ENCODE measurements at places on chromosomes 6 and 20.

- DNase-seq = no peak
These were observed 42.0 kb downstream of the PNLDC1 start for GRCh38 chr6:159842035-159842434.

- no peak for DNase-seq
These were observed 1.3 kb downstream of the TAP1 start for GRCh38 chr6:32852018-32852843.

DNA sequence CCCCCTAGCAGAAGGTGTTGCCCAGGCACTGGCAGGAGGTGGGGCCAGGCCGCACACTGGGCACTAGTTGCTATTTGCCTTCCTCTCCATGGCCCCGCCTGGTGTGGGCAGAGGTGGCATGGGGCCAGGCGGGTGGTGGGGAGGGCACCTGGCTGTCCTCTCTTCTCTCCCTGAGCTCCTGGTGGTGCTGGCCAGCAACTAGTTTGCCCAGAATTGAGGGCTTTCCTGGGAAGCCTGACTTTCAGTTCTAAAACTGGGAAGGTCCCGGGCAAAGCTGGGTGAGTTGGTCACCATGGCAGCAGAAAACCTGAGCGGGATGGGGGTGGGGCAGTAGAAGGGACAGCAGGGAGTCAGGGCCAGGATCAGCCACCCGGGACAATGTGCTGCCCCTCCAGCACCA lies 48.2 kb downstream of the RBM38 start:
- DNase-seq = no peak

DNA sequence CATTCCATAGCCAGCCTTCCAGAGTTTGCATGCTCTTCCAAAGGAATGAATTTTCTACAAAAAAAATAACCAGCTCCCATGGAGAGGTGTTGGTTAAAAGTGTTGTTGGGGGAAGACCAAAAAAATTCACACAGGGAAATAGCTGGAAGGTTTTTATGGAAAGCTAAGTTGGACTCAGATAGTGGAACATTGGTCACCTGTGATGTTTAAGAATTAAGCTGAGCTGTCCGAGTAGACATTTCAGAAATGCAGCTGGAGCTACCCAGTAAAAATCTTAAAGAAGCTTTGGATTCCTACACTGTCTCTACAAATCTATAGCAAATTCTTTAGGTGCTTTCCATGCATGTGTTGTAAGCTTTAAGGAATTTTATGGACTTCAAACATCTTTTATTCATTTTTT lies 155.5 kb downstream of the THBS2 start:
- no peak for DNase-seq

GRCh38 chr20:56442389-56443365 lies 25.8 kb upstream of the RTF2 start:
- no peak for DNase-seq

GRCh38 chr6:31971279-31971992 lies 502 bp downstream of the DXO start:
- DNase-seq = no peak

- no peak for DNase-seq
These were observed 70.2 kb downstream of the B3GAT2 start for GRCh38 chr6:70886661-70887060.

DNA sequence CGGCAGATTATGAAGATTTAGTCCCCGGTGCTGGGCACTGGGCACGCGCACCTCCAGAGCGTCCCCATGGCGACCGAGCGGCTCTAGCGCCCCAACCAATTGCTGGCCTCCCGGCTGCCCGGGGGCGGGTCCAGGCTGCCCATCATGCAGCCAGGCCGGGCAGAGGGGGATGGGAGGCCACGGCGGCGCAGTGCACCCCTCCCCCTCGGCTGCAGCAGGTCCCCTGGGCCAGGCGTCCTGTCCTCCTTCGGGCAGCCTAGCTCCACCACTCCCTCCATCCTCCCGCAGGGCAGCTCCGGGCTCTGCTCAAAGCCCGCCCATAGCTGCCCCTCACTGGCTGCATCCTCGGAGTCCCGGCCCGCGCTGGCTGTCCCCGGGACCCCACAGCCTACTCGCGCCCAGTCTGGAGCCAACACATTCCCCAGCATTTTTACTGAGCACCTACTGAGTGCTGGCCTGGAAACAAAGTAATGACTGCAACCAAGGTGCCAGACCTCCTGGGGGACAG lies 99.4 kb downstream of the ASXL1 start:
- DNase-seq = no peak

Data from stimulated activated CD4-positive, alpha-beta T cell treated with anti-CD3 and anti-CD28 coated beads, Interleukin-1b, Interleukin-23, amount 100 ng/mL, for 1 hour (primary cell).